Spinal cord (tissue), 10 donors: ENCODE measurements at places on chromosomes 13 and 19. TPM values are rescaled to one million over a fixed set of nuclear protein-coding genes. Genes with fewer than 3 reads are reported as not detected.

Gene LILRA5
- 0.54 TPM for polyA plus RNA-seq

Gene SAFB2
- 85.7 TPM for polyA plus RNA-seq

Gene PRR36
- 59.7 TPM for polyA plus RNA-seq

GRCh38 chr13:94328381-94329041 is 151.0 kb downstream of the DCT start:
- H3K4me3 ChIP-seq: no peak overlapping the region
- H3K27me3 ChIP-seq: no peaks in the 10 kb centered on the region
- H3K27ac ChIP-seq: peak overlapping the region; percentile 77
- DNase-seq: no peak

GRCh38 chr13:80235166-80235966 is 105.6 kb downstream of the SPRY2 start:
- H3K4me1 ChIP-seq: no peaks in the 10 kb centered on the region
- no peak overlapping the region for H3K4me3 ChIP-seq
- DNase-seq: no peak

DNA sequence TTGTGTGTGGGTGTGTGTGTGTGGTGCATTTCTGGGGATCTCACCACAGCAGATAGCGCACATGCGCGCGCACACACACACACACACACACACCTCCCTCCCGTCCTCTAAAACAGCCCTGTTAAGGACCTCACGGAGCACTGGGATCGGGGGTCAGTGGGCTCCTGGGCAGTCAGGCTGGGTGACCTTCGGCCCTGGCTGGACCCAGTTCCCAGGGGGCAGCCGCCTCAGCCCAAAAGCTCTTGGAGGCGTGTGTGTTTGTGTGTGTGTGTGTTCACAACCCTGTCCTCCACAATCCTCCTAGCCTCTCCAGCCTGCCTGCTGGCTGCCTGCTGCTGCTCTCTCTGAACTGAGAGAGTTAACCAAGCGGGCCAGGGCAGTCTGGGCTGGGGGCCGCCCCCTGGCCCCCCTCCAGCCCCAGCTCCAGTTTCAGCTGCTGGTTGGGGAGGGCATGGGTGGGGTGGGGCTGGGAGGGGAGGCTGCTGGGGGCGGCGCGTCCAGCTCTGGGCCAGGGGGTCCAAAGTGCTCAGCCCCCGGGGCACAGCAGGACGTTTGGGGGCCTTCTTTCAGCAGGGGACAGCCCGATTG is at the start of gene FXYD1:
FXYD1 (plus strand) TSS at position 520 of the 588 bp plus-strand sequence. CDS start 1,256 bp downstream, outside the sequence.
- peak within 1 kb of the TSS; percentile 94 for H3K27ac ChIP-seq
- H3K4me1 ChIP-seq: peaks cover 82% of the 10 kb centered on the region
- peaks cover 14% of the 10 kb centered on the region for H3K27me3 ChIP-seq
- peaks cover 3% of the 10 kb centered on the region for H3K36me3 ChIP-seq
- H3K4me3 ChIP-seq: peak within 1 kb of the TSS; percentile 45

- no peak overlapping the region for H3K4me3 ChIP-seq
- peaks cover 75% of the 10 kb centered on the region for H3K36me3 ChIP-seq
- no peaks in the 10 kb centered on the region for H3K27me3 ChIP-seq
- no peak overlapping the region for H3K27ac ChIP-seq
- peaks cover 8% of the 10 kb centered on the region for H3K4me1 ChIP-seq
These were observed 17.1 kb downstream of the ELAVL1 start for GRCh38 chr19:7988307-7988706.

DNA sequence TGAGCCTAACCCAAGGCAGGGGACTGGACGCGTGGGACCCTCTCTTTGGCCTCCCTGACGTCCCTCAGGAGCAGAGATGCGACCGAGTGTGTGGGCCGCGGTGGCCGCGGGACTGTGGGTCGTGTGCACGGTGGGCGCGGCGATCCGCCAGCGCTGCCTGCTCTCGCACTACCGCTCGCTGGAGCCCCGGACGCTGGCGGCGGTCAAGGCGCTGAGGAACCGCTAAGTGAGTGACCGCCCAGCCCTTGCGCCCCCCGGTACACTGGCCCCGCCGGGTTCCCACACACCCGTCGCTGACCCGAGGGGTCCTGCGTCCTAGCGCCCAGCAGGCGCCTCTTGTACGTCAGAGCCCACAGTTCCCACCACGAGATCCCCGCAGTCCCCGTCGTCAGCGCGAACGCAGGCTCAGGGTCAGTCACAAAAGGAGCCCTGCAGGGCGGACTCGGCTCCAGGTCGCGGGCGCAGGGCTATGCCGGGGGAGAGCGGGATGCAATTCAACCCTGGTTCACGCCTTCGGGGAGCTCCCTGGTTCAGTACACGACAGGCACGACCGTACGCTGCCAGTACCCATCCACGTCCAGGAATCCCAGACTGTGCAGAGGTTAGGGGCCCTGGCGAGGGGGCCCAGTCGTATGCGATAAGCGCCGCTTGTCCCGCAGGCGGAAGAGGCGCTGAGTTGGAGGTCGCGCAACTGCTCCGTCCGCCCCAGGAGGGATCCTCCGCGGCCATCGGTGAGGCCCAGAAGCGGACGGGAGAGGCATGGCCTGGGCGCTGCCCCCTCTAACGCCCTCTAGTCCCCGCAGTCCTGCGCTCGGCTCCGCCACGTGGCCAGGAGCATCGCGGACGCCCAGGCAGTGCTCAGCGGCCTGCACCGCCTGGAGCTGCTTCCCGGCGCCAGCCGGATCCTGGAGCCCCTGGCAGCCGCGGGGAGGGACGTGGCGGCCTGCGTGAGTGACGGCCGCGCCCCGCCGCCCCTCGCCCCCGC is 3.6 kb upstream of the IFNL2 start:
- peak; percentile 41 for DNase-seq
- H3K27me3 ChIP-seq: peaks cover 39% of the 10 kb centered on the region
- H3K27ac ChIP-seq: no peak overlapping the region
- H3K4me1 ChIP-seq: peaks cover 18% of the 10 kb centered on the region
- H3K36me3 ChIP-seq: no peaks in the 10 kb centered on the region

DNA sequence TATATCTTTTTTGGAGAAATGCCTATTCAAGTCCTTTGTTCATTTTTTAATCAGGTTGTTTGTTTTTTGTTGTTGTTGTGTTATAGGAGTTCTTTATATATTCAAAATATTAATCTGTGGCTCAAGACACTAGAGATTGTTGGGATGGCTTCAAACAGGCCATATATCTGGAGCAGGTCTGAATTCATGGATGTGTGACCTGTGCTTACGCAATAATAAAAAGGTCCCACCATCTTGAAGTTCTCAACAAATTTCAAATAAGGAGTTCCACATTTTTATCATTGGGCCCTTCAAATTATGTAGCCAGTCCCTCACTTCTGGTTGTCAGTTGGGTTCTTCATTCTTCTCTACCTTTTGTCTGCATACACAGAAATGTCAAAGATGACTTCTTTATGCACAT is 17.7 kb upstream of the NUDT15 start:
- no peak overlapping the region for H3K4me3 ChIP-seq
- H3K4me1 ChIP-seq: no peaks in the 10 kb centered on the region
- no peaks in the 10 kb centered on the region for H3K27me3 ChIP-seq
- H3K36me3 ChIP-seq: no peaks in the 10 kb centered on the region
- no peak overlapping the region for H3K27ac ChIP-seq

- no peak for DNase-seq
- H3K4me1 ChIP-seq: peaks cover 14% of the 10 kb centered on the region
- H3K27ac ChIP-seq: no peak overlapping the region
- H3K4me3 ChIP-seq: no peak overlapping the region
These were observed 102.2 kb upstream of the MBNL2 start for GRCh38 chr13:97119943-97120342.

DNA sequence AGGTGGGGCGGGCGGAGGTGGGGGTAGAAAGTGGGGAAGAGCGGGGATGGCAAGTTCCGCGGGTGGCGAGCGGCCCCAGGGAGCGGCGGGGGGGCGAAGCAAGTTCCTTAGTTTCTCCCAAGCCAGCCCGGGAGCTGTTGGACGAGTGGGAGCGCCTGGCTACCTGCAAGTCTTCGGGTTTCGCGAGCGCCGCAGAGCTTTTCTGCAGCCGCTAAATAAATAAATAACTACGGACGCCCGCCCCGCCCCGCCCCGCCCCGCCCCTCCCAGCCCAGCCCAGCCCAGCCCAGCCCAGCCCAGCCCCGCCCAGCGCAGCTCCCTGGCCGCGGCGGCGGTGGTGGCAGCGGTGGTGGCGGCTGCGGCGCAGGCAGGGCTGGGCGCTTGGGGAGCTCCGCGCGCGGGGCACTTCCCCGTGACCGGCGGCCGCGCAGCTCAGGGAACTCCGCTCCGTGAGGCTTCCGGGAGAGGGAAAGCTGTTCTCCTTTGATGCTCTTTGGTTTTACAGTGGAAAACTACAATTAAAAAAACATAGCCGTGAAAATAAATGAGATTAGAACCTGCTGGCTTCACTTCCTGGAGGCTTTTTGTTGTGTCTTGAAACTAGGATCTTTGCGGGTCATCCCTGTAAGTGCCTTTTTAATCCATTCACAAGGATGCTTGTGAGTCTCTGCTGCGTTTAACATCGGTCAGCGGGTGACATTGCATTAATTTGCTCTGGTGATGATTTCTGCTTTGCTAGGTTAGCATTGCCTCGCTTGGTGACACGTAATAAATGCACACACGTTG is at the start of gene UBE2L5:
UBE2L5 (plus strand) TSS at position 440 of the 786 bp plus-strand sequence. CDS start 5,498 bp downstream, outside the sequence.
- H3K36me3 ChIP-seq: no peaks in the 10 kb centered on the region
- H3K4me3 ChIP-seq: peak within 1 kb of the TSS; percentile 65
- peak within 1 kb of the TSS; percentile 92 for H3K27ac ChIP-seq
- H3K27me3 ChIP-seq: no peaks in the 10 kb centered on the region
- peaks cover 8% of the 10 kb centered on the region for H3K4me1 ChIP-seq

DNA sequence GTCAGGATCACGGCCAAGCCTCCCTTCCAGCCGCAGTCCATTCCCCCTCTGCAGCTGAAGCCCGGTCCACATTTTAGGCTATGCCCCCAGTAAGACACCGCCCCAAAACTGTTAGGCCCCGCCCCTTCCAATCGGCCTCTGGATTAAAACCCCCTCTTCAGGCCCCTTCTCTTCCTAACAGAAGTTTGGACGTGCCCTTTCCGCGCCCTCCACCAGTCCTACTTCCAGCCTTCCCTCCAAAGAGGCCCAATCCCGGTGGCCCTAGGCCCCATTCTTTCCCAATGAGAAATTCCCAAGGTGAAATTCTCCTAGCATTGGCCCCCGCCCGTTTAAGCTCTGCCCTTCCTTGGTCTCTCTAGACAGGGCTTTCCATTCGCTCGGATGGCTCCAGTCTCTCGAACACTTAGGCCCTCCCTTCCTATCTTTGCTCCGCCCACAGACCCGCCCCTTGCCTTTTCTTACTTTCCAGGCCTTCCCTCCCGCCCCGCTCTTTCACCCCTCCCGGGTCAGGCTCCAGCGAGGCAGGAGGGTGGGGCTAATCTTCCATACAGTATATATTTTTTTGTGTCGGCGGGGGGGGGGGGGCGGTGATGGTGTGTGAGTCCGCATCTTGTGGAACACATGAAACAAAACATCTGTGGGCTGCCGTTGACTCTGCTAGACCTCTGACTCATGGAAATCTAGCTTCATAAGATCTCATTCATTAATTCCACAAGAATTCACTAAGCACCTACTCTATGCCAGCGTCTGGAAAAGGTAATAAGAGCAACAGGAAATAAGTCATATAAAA is 13.6 kb downstream of the LTBP4 start:
- H3K36me3 ChIP-seq: peaks cover 23% of the 10 kb centered on the region
- H3K27me3 ChIP-seq: peaks cover 38% of the 10 kb centered on the region
- H3K4me1 ChIP-seq: peaks cover 30% of the 10 kb centered on the region
- peak overlapping the region; percentile 56 for H3K4me3 ChIP-seq
- peak overlapping the region; percentile 73 for H3K27ac ChIP-seq

DNA sequence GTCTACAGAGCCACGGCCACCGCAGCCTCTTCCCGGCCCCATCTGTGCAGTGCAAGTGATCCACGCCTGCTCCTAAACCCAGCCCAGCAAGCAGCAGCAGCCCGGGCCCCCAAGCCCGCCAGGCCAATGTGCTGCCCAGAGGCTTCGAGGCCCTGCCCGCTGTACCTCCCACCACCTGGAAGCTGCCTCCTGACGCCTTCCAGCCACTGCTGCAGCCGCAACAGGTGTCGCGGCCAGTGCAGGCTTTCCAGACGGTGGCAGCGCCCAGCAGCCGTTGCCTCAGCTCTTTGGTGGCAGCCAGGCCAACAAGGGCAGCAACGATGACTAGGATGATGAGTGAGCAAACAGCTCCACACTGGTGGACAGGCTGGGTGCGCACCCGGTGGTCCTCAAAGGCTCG is 50.2 kb upstream of the TPM4 start:
- H3K27ac ChIP-seq: no peak overlapping the region
- no peaks in the 10 kb centered on the region for H3K27me3 ChIP-seq
- DNase-seq: no peak

- peak within 1 kb of the TSS; percentile 80 for H3K27ac ChIP-seq
- H3K4me1 ChIP-seq: peaks cover 31% of the 10 kb centered on the region
- H3K27me3 ChIP-seq: peaks cover 67% of the 10 kb centered on the region
- H3K36me3 ChIP-seq: no peaks in the 10 kb centered on the region
- peak within 1 kb of the TSS; percentile 62 for H3K4me3 ChIP-seq
These were observed at the start of gene SOX21 for GRCh38 chr13:94712287-94712811. Gene SOX21 (minus strand): TSS chr13:94712545. CDS start chr13:94712049, 496 bp downstream.

GRCh38 chr19:15181394-15181793 is 19.4 kb downstream of the NOTCH3 start:
- H3K4me3 ChIP-seq: no peak overlapping the region
- DNase-seq: no peak
- peaks cover 71% of the 10 kb centered on the region for H3K36me3 ChIP-seq
- H3K27me3 ChIP-seq: no peaks in the 10 kb centered on the region
- H3K4me1 ChIP-seq: peaks cover 12% of the 10 kb centered on the region

GRCh38 chr13:90405301-90405700 is 942.2 kb upstream of the MIR17HG start:
- H3K4me3 ChIP-seq: no peak overlapping the region
- DNase-seq: no peak
- no peaks in the 10 kb centered on the region for H3K36me3 ChIP-seq
- no peaks in the 10 kb centered on the region for H3K4me1 ChIP-seq

DNA sequence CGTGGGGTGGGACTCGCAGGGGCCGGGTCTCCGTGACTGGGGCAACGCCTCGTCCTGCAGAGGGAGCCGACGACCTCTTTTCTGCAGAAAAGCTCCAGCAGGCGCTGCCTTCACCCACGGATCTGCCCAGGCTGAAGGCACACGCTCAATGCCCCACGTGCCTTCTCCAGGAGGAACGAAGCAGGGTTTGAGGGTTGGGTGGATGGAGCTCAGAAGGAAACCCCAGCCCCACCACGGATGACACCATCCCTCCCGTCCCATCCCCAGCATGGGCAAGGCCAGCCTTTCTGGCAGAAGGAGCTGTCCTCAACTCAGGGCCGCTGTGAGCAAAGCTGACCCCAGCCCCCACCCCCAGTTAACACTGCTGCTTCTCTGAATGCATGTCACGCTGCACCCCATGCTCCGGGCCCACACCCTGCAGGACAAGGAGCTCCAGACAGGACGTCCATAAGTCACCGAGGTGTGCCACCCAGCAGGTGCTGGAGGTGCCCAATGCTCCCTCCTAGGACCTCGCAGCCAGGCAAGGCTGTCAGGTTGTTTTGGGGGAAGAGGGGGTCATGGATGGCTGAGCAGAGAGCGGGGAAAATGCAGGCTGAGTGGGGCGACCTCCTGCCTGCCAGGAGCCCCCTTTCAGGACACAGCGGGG is 7.4 kb downstream of the C19orf25 start:
- DNase-seq: no peak
- peaks cover 79% of the 10 kb centered on the region for H3K4me1 ChIP-seq
- no peak overlapping the region for H3K4me3 ChIP-seq
- peaks cover 21% of the 10 kb centered on the region for H3K27me3 ChIP-seq
- peak overlapping the region; percentile 75 for H3K27ac ChIP-seq

- H3K4me3 ChIP-seq: no peak overlapping the region
- no peak for DNase-seq
- no peaks in the 10 kb centered on the region for H3K27me3 ChIP-seq
- no peaks in the 10 kb centered on the region for H3K36me3 ChIP-seq
These were observed 12.6 kb downstream of the FFAR2 start for GRCh38 chr19:35460608-35461007.

GRCh38 chr19:43362745-43363144 is 9.3 kb downstream of the CD177 start:
- H3K36me3 ChIP-seq: no peaks in the 10 kb centered on the region
- H3K4me1 ChIP-seq: no peaks in the 10 kb centered on the region
- H3K27me3 ChIP-seq: no peaks in the 10 kb centered on the region
- no peak overlapping the region for H3K4me3 ChIP-seq
- no peak for DNase-seq
